ENCODE measurements at places on chromosomes 1 and 21.

DNA sequence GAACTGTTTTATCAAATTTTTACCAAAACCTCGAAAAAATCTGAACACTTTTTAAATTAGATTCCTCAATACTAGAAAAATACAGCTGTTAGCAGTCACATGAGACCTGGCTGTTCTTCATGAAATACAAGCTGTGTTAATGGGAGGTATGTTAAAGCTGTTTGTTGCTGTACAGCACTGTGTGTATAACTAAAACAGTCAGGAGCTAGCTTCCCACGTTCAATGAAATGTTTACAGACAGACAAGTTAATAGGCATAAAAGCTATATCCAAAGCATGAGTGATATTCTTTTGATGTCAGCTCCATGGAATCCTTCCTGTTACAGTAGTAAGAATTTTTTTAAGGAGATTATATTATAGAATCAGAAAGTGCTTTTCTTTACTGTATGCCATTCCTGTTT lies 223.2 kb upstream of the FOXD3 start:
- no peak for DNase-seq

DNA sequence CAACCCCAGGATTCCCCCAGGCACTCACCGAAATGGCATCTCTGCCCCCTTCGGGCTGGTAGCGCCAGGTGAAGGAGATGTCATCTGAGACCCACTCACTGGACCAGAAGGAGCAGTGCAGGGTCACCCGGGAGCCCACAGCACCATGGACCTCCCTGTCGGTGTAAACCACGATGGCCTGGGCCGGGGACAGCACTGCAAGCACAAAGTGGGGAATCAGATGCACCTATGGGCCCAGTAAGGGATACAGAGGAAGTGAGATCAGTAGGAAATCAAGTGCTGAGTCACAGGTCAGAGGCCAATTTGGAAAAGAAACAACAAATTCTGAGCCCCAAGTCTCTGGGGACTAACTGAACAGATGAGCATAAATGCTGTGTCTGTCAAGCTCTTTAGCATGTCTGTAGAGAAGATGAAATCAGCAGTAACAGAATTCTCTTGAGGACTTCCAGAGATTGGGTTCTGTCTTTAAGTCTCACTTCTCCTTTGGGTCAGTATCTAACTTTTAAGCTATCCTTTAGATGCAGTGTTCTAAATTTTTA lies 2.5 kb downstream of the MPZ start:
- no peak for DNase-seq

DNA sequence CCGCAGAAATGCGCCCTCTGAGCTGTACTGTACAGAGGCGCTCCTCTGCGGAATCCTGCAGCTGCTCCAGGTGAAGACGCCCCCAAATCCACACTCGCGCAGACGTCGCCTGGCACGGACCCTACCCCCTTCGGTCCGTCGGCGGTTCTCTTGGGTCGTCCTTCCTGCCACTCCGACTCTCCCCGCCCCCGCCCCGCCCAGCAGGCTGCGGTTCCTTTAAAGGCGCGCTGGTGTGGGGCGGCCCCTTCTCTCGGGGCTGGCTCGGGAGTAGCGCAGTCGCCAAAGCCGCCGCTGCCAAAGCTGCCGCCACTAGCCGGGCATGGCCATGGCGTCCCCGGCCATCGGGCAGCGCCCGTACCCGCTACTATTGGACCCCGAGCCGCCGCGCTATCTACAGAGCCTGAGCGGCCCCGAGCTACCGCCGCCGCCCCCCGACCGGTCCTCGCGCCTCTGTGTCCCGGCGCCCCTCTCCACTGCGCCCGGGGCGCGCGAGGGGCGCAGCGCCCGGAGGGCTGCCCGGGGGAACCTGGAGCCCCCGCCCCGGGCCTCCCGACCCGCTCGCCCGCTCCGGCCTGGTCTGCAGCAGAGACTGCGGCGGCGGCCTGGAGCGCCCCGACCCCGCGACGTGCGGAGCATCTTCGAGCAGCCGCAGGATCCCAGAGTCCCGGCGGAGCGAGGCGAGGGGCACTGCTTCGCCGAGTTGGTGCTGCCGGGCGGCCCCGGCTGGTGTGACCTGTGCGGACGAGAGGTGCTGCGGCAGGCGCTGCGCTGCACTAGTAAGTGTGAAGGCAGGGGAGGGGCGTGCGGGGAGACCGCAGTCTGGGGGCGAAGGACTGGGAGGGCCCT lies at the start of gene RASSF5:
Gene RASSF5 (plus strand): TSS at position 248 of the 846 bp plus-strand sequence. CDS start 72 bp downstream, at position 320.
- DNase-seq: peak; percentile 61

DNA sequence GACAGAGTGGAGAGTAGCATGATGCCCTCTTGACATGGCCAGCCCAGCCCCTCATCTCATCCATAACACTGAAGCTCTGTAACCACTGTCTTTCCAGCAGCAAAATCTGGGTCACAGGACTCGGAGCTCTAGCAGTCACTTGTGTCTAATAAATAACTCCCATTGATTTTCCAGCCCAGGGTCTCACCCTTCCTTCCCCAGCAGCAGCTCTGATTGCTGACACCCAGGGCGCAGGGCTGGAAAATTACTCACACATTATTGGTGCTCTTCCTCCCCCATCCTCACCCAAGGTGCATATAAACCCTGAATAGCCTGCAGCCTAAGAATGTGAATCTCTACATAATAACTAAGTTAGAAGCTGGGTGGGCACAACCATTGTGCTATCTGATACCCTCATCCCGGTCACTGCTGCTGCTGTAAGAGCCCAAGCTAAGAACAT lies 21.1 kb upstream of the OR10J5 start:
- DNase-seq: no peak

GRCh38 chr1:26278724-26279455 lies 996 bp upstream of the SH3BGRL3 start:
- no peak for DNase-seq

DNA sequence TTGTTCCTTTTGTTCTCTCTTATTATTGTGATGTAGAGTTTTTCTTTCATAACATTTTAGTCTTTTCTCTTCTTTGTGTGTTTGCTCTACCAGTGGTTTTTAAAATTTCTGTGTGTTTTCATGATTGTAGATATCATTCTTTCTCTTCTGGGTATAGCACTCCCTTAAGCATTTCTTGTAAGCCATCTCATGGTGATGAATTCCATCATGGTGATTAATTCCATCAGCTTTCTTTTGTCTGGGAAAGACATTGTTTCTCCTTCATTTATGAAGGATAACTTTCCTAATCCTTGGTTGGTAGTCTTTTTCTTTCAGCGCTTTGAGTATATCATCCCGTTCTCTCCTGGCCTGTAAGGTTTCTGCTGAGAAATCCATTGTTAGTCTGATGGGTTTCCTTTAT lies 22.7 kb downstream of the CD55 start:
- no peak for DNase-seq

- no peak for DNase-seq
Observed at GRCh38 chr1:37631036-37631435, 3.7 kb downstream of the RSPO1 start.

GRCh38 chr1:58983162-58983561 lies 199.3 kb upstream of the JUN start:
- no peak for DNase-seq

DNA sequence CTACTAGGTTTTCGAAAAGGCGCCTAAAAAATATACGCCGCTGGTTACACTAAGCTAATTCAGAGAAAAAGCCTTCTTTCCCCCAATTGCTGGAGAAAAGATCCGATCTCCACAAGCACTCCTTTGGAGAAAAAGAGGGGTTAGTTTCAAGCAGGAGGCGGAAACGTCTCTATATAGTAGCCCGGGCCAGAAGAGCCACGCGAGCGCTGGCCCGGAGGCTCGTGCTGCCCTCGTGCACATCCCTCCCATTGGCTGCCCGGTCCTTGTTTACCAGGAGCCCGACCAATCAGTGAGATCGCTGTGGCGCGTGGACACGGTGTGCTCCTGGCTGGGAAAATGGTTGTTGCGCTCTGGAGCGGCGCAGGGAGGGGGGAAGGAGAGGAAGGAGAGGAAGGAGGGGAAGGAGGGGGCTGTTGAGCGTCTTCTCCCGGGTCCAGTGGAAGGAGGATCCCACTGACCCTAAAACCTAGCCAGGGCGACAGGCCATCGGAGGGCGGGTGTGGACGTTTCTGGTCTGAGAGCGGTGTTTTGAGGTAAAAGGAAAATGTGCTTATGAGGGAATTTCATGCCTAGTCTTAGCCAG lies at the start of gene TXNIP:
Gene TXNIP (minus strand): TSS at position 147 of the 583 bp plus-strand sequence. CDS start 313 bp downstream, outside the sequence.
- DNase-seq: peak; percentile 82

- no peak for DNase-seq
Observed at GRCh38 chr1:34155860-34156259, 9.2 kb downstream of the CSMD2 start.

GRCh38 chr1:24302209-24302611 lies 16.9 kb upstream of the GRHL3 start:
- DNase-seq: no peak

GRCh38 chr1:51799372-51799771 lies 79.2 kb downstream of the NRDC start:
- no peak for DNase-seq

DNA sequence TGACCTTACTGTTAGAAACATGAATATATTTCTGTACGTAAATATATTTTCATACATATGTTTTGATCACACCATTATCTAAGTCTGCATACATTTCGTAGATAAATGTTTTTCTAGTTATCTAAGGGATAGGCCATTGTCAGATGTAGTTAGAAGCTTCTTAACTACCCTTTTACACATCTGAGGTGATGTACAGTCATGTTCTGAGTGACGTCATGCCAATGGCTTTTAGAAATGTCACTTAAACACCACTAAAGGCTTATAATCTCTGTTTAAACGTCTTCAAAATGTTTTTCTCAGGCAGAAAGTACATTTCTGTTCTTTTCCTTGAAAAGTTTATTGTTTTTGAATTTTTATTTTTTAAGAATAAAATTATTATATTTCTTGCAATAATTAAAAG lies 781.9 kb downstream of the MRPL39 start:
- no peak for DNase-seq

- no peak for DNase-seq
Observed at GRCh38 chr1:44854970-44855369, 11.9 kb upstream of the PTCH2 start.

GRCh38 chr1:93588206-93588605 lies 93.4 kb downstream of the BCAR3 start:
- DNase-seq: no peak

- no peak for DNase-seq
Observed at GRCh38 chr1:246776923-246777322, 52.7 kb downstream of the SCCPDH start.

- DNase-seq: no peak
Observed at GRCh38 chr1:173301507-173301906, 94.4 kb upstream of the TNFSF4 start.

GRCh38 chr1:162133566-162133965 lies 64.1 kb downstream of the NOS1AP start:
- no peak for DNase-seq

GRCh38 chr1:156106624-156107488 lies 7.7 kb upstream of the LMNA start:
- DNase-seq: no peak

DNA sequence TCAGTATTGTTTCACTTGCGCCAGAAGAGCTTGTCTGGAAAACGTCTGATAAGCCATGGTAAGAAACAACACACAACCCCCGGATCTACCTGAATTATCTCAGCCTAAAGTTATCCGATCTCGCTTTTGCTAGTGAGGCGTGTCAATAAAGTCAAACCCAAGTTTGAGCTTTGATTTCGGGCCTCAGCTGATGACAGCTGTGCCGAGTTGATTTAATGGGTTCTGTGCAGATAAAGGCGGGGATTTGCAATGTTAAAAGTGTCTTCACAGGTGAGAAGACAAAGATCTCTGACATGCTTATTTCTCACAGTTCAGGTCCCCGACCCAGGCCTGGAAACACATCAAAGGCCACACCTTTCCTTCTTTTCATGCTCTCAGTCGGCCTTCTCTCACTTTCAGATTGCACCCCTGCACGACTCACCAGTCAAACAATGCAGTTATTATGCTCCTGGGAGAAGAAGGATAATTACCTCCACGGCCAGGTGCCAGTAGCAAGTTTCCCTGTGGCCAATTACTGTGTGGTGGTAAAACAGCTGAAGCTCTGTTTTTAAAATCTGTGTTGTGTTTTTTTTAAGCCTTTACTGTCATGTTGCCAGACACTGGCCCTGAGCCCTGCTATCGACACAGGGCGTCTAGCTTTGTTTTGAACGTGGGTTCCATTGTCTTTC lies 245.3 kb upstream of the RUNX1 start:
- DNase-seq: no peak

GRCh38 chr21:38733972-38734546 lies 71.7 kb upstream of the ETS2 start:
- peak; percentile 66 for DNase-seq

GRCh38 chr1:94883691-94884090 lies 43.2 kb downstream of the CNN3 start:
- no peak for DNase-seq

- DNase-seq: no peak
Observed at GRCh38 chr1:79472067-79472656, 465.6 kb upstream of the ADGRL4 start.

- DNase-seq: no peak
Observed at GRCh38 chr1:88731475-88732269, 47.6 kb downstream of the PKN2 start.

DNA sequence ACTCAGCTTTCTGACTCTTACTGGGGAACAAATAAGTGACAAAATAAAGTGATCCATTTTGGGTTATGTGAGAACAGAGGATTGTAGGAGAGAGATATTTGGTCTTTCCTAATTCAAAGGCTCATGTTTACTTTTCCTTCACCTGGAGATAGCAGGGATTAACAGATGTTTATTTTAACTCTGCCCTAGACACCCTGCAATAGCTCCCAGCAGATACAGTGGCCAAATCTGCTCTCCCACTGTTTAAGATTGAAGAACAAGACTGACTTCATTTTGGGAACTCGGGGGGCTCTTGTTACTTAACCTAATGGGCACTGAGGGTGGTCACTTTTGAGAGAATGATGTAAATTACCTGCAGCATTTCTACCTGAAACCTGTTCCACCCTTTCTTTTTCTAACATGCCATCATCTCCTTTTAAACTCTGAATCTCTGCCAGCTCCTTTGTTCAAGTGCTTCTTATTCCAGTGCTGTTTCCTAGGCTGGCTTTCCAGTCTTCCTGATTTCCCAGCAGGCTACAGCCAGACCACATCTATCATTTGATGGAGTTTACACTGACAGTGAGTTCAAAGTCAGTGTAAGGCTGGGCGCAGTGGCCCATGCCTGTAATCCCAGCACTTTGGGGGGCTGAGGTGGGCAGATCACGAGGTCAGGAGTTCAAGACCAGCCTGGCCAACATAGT lies 90.0 kb downstream of the SELENOF start:
- no peak for DNase-seq

All from stimulated activated CD8-positive, alpha-beta memory T cell treated with anti-CD3 and anti-CD28 coated beads, Interleukin-7, amount 100 ng/mL, for 1 hour (primary cell).